ENCODE measurements at places on chromosomes 13 and 19.

- DNase-seq: no peak
Observed at GRCh38 chr13:99154064-99154463, 46.6 kb upstream of the UBAC2 start.

GRCh38 chr13:28538932-28539331 is 44.0 kb upstream of the FLT1 start:
- no peak for DNase-seq

DNA sequence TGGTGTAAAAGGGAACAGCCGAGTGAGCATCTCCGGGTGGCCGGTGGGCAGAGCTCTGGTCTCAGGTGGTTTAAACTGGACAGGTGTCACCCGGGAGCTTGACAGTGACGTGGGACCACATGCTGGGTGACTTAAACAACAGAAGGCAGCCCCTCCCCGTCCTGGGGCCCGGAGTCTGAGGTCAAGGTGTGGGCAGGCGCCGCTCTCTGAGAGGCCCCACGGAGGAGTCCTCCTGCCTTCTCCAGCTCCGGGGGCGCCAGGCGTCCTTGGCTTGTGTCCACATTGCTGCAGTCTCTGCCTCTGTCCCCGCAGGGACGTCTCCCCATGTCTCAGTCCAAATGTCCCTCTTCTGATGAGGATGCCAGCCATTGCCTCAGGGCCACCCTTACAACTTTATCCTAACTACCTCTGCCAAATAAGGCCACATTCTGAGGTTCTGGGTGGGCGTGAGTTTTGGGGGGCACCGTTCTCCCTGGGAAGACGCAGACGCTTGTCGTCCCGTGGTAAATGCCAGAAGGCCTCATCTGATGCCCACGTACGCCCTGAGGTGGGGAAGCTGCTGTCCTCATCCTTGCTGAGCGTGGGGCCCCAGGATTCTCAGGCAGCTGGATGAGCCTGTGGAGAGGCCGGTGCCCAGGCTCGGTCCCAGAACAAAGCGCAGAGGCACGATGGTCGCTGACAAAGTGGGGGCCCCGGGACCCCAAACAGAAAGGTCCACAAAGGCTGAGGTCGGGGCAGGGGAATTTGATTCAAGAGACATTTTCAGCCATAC is 12.9 kb downstream of the GZMM start:
- DNase-seq: no peak

GRCh38 chr13:99948907-99949678 is 22.5 kb downstream of the ZIC5 start:
- peak; percentile 9 for DNase-seq

- DNase-seq: no peak
Observed at GRCh38 chr13:51814825-51815650, 11.1 kb upstream of the DHRS12 start.

- DNase-seq: peak; percentile 66
Observed at GRCh38 chr19:29673451-29674371, 8.4 kb downstream of the PLEKHF1 start.

- no peak for DNase-seq
Observed at GRCh38 chr19:35862528-35862927, 5.8 kb downstream of the KIRREL2 start.

- peak; percentile 58 for DNase-seq
Observed at GRCh38 chr13:52127783-52128702, 830 bp downstream of the NEK5 start.

DNA sequence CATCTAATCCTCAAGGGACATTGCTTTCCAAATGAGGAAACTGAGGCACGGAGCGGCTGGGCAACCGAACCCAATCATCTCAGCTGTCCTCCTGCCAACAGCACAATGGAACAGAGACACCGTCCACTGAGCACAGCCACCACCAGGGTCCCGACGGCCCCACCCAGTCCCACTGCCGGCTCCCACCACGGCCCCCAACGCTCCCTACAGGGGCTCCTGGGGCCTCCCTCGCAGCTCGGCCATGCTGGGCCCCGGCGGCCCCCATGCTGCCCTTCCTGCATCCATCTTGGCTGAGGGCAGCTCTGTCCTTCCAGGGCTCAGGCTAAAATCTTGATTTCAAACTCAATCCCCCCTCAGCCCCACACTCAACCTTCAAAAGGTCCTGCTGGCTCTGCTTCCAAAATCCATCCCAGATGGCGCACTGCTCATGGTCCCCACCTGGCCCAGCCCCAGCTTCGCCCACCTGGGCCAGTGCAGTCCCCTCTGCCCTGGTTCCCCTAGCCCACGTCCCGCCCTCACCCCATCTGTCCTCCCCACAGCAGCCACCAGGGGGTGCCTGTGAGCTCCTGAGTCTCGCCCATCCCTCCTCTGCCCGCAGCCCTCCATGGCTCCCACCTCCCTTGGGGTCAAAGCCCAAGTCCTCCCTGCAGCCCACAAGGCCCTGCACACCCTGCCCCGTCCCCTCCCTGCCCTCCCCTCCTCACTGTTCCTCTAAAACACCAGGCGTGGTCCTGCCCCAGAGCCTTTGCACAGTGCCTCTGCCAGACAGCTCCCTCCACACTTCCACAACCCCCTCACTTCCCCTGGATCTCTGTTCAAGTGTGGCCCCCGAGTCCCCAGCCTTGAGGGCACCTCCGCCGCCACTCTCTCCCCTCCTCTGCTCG is 7.9 kb downstream of the PIP5K1C start:
- no peak for DNase-seq

GRCh38 chr13:49791315-49791710 is 1.2 kb downstream of the KPNA3 start:
- no peak for DNase-seq

- peak; percentile 67 for DNase-seq
Observed at GRCh38 chr13:97124915-97125809, 97.0 kb upstream of the MBNL2 start.

DNA sequence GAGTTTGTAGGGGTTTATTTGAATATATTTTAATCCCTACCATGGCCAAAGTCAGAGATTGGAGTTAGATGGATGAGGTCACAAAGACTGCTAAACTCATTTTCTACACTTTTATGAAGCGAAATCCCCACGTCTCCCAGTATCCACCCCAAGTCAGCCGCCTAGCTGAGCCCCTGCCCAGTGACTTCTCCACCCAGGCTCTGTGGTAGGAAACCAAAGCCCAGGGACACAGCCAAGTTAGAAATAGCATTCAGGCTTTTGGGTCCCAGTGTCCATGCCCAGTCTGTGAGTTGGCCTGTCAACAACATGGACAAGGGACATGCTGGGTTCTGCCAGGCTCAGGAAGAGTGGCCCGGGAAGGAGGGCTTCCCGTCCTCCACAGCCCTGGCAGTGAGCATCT is 474.0 kb downstream of the FOXO1 start:
- no peak for DNase-seq

- no peak for DNase-seq
Observed at GRCh38 chr19:23415561-23416191, 20.4 kb upstream of the ZNF91 start.

GRCh38 chr19:50563597-50563996 is 4.6 kb downstream of the LRRC4B start:
- no peak for DNase-seq

GRCh38 chr19:8615024-8615423 is 4.5 kb upstream of the ADAMTS10 start:
- DNase-seq: no peak

DNA sequence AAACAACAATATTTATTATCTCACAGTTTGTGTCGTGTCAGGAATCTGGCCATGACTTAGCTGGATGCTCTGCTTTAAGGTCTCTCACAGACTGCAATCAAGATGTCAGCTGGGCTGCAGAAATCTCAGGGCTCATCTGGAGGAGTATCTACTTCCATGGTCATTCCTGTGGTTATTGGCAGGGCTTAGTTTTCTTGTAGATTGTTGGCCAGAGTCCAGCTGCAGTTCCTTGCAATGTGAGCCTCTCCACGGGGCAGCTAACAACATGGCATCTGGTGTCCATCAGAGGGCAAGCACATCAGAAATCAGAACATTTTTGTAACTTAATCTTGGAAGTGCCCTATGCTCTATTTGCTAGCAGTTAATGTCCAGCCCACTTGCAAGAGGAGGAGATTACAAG is 45.7 kb upstream of the TDRD3 start:
- no peak for DNase-seq

GRCh38 chr13:50140153-50140552 is 124.9 kb downstream of the KCNRG start:
- DNase-seq: no peak

GRCh38 chr13:98254513-98254912 is 77.4 kb upstream of the RNF113B start:
- DNase-seq: no peak

DNA sequence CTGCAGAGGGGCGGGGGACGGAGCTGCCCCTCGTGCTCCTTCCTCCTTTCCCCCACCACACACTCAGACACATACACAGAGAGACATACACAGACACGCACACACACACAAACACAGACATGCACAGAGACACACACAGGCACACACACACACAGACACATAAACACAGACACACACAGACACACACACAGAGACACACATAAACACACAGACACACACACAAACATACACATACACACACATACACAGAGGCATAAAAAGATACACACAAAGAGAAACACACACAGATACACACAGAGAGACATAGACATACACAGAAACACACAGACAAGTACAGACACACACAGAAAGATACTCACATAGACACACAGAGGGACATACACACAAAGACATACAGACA is 136.0 kb downstream of the UQCRFS1 start:
- no peak for DNase-seq

GRCh38 chr13:112066624-112067004 is 335 bp upstream of the SOX1 start:
- DNase-seq: no peak

DNA sequence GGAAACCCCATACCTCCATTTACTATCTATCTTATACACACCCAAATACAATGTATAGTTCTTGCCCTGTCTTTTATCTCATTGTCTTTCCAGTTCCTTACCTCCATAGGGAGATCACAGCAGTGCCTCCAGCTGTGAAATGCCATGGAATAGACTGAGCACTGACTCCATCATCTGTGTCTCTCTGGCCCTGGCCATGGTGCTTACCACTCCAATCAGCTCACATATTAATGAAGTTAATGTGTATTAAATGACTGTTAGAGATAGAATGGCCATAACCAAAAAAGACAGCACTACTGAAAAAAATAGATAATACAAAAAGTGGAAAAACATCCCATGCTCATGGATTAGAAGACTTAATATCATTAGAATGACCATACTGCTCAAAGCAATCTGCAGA is 240.4 kb upstream of the SOX21 start:
- DNase-seq: no peak

DNA sequence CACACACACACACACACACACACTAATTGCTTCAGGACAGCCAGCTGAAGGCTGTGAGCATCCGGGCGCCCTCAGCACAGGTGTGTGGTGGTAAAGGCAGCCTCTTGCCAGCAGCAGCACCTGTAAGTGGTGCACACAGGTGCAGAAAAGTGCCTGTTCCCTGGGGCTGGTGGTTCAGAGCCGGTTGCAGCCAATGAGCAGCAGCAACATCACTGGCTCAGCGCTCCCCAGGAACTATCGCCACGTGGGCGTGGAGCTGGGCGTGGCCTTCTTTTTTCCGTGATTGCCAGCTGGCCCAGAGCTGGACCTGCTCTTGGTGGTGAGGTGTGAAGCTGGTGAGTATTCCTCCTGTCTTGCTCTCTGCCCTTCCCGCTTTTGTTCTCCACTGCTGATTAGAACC is at the start of gene NLRP5:
TSS of gene NLRP5 (plus strand) at position 289 of the 400 bp plus-strand sequence.
- no peak for DNase-seq

Data from tibial artery (tissue), 4 donors.